ENCODE measurements at places on chromosomes 6 and 20.
A peak's percentile ranks its signal among the peaks of the same experiment; 100 is the strongest.

DNA sequence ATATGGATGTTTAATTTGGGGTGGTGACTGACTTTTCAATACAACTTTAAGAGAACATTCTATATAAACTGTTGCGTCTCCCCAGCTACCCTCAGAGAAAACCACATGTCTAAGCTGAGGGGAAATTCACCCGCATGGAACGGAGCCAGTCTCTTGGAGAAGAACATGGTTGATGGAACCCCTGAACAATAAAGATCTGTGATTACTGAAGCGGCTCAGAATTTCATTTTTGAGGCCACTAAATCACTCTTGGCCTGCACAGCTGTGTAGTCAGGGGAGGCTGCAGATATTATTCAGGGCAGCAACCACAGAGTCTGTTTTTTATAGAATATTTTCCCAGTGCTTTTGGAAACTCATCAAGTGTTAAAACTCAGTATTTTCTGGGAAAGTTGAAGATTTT lies 73.8 kb downstream of the EYA4 start:
- no peak for DNase-seq

DNA sequence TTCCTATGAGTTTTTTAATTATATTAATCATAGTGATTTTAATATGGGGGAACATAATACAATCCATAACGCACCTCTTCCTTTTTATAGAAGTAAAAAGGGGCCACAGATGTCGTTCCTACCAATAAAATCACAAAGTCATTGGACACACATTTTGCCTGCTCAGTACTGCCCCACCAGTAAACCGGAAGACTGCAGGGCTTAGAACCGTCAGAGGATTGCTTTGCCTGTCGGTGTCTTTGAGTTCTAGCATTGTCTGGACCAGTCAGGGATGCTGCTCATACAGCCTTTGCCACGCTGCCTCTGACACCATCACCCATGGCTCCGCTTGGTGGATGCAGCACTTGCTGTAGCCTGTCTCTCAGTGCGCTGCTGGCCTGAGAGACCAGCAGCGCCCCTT lies 853.6 kb downstream of the C6orf118 start:
- no peak for DNase-seq

DNA sequence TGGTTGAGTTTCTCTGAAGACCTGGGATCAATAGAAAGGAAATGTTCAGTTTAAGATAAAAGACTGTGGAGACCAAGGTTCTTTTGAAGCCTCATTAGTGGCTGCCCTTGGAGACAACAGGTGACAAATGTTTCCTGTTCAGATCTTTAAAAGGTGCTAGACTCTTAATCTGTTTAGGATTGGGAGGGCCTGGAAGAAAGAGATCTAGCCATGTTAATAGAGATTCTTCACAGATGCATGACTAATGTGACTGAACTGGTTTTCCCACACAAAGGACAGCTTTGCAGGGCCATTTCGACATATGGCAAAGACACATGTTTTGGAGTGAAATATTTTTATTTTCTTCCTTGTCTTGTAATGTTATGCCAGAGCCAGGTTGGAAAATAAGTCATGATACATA lies 82.2 kb downstream of the WDR27 start:
- DNase-seq = peak; percentile 11

DNA sequence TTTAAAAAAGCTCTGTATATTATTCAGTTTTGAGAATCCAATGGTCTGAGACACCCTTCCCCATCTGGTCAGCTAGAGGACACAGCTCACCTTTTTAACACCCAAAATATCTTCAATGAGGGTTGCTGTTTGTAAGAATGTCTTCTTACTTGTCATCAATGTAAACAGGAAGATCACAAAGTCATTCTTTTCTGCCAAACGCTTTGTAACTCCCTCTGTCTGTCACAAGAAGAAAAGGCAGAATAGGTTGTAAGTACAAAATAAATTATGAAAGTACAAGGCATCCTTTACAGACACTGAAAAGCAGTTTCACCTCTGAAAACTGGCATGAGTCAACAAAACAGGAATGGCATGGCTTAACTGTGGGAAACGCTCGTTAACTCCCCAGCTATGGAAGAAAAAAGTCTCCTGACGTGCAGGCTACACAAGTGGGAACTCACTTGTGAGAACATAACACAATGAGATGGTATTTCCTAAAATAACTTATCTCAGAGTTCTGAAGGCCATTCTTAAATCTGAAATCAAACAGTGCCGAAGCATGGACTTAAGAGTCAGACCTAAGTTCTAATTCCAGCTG lies 42.7 kb downstream of the TRPC4AP start:
- DNase-seq = no peak

DNA sequence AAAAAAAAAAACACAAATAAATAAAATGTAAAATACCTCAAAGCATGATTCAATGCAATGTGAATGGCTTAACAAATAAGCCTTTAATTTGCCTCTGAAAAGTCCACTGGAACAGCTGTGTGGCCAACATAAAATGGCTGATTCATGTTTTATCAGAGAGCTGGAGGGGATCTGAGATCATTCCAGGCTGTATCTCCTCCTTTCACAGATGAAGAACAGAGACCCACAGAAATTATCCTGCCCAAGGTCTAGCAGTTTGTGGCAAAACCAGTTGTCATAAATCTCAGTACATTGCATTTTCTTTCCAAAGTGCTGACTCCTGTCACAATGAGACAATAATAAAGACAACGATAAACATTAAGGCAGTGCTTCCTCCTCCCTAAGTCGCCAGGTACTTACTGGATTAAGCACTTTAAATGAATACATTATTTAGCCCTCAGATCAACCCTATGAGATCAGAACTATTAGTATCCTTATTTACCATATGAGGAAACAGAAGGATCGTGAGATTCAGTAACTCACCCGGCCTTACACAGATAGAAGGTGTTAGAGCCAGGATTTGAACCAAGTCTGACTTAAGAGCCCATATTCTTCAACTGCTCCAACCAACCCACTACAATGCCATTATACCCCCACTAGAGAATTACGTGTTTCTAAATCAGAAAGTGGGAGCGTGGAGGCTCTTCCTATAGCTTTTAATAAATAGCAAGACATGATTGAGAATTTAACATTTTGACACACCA lies 118.3 kb downstream of the KIF13A start:
- peak; percentile 68 for DNase-seq

DNA sequence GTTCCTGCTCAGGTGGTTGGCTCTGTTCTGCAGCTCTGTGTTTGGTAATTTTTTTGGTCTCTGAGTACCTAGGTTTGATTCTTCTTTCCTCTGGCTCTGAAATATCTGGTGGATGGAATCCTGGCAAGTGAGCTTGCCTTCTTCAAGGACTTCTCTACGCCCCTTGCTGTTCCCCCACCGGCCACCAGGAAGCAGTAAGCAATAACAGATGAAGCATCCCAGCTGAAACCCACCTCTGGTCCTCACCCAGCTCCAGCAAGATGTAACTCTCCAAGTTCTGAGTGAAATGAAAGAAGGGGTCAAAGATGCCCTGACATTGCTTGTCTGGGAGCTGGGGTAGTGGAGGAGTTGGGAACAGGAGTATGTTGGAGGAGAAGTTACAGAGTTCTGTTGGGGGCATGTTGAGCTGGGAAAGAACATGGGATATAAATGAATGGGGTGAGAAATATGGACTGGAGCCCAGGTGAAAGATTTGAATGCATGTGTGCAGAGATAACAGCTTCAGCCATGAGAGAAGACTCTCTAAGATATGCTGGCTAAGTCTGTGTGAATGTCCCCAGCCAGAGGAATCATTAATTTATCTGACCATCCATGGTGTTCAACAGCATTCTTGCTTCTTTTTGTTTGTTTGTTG lies 51.3 kb upstream of the GLP1R start:
- peak; percentile 25 for DNase-seq

Measured in fibroblast of the aortic adventitia (primary cell).